Upper lobe of left lung (tissue), 6 donors: ENCODE measurements at places on chromosomes 7 and 10.

DNA sequence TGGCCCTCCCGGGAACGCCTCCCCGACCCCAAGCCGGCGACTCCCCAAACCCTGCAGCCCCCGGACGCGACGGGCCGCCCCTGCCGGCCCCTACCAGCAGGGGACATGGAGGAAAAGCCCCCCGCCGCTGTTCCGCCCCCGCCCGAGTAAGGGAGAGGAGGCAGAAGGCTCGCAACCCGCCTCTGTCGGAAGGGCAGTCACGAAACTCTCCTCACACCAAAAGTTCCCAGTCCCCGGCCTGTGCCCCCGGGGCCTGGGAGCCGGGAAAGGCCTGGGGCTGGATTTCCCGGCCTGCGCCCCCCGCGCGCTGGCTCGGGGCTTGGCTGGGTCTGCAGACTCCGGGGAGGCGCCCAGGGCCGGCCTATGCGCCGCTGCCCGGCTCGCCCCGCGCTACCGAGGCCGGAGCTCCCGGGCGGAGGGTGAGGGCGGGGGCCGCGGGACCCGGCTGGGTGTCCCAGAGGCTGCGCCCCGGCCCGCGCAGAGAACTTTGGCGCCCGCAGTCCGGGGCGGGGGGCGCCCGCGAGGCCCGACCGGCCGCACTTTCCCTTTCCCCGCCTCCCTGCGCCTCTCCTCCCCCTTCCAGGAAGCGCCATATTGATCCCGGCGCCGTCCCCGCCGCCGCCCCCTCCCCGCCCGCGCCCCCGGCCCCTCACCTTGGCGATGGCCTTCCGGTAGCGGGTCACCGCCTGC lies 728 bp downstream of the PARD3 start:
- peaks cover 21% of the 10 kb centered on the region for H3K4me1 ChIP-seq
- DNase-seq = peak; percentile 44
- no peaks in the 10 kb centered on the region for H3K27me3 ChIP-seq
- H3K36me3 ChIP-seq = no peaks in the 10 kb centered on the region
- peak overlapping the region; percentile 95 for H3K27ac ChIP-seq
- H3K4me3 ChIP-seq = peak overlapping the region; percentile 87

GRCh38 chr10:56928714-56929113 lies 567.7 kb upstream of the ZWINT start:
- no peaks in the 10 kb centered on the region for H3K4me1 ChIP-seq
- DNase-seq = no peak
- H3K36me3 ChIP-seq = no peaks in the 10 kb centered on the region

DNA sequence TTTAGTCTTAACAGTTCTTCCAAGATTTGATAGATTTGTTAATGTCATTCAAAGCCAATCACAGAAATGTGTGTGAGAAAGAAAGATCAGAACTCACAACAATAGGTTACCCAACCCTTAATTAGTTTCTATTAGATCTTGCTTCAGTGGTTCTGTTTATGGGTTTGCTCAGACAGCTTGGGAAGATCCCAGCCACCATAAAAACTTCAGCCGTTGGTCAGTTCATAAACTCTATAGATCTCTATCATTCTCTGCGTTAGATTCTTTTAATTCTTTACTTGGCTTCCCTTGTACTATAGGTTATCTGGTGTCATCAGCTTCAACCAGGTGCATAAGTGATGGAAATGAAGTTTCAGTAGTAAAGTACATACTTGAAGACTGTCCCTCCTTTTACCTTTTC lies 54.4 kb downstream of the ZNF277 start:
- no peaks in the 10 kb centered on the region for H3K36me3 ChIP-seq
- no peak overlapping the region for H3K4me3 ChIP-seq
- no peaks in the 10 kb centered on the region for H3K27me3 ChIP-seq
- H3K27ac ChIP-seq = no peak overlapping the region
- DNase-seq = no peak
- peaks cover 21% of the 10 kb centered on the region for H3K4me1 ChIP-seq

DNA sequence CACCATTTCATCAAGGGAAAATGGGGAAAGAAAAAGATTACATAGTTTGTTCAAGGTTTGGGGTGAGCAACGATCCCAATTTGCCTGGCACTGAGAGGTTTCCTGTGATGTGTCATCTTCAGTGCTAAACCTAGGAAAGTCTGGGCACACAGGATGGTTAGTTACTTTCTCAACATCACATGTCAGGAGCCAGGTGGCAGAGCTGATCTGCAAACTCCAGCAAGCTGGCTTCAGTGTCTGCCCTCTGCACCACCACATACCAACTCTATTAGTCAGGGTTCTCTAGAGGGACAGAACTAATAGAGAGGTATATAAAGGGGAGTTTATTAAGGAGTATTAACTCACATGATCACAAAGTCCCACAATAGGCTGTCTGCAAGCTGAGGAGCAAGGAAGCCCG lies 11.3 kb downstream of the ADAM12 start:
- H3K27ac ChIP-seq = no peak overlapping the region
- no peaks in the 10 kb centered on the region for H3K4me1 ChIP-seq
- no peak for DNase-seq
- H3K4me3 ChIP-seq = no peak overlapping the region
- no peaks in the 10 kb centered on the region for H3K27me3 ChIP-seq

GRCh38 chr10:13613519-13613918 lies 26.8 kb downstream of the PRPF18 start:
- no peaks in the 10 kb centered on the region for H3K4me1 ChIP-seq
- no peak overlapping the region for H3K4me3 ChIP-seq
- H3K27me3 ChIP-seq = no peaks in the 10 kb centered on the region
- no peak overlapping the region for H3K27ac ChIP-seq
- no peak for DNase-seq
- peaks cover 26% of the 10 kb centered on the region for H3K36me3 ChIP-seq

- DNase-seq = no peak
- H3K27me3 ChIP-seq = no peaks in the 10 kb centered on the region
- no peak overlapping the region for H3K27ac ChIP-seq
- H3K36me3 ChIP-seq = no peaks in the 10 kb centered on the region
- peaks cover 8% of the 10 kb centered on the region for H3K4me1 ChIP-seq
- H3K4me3 ChIP-seq = no peak overlapping the region
Measured at GRCh38 chr10:92142512-92142911, 148.4 kb downstream of the CPEB3 start.

GRCh38 chr10:72392571-72392970 lies 37.9 kb upstream of the DNAJB12 start:
- H3K27ac ChIP-seq = no peak overlapping the region
- no peak overlapping the region for H3K4me3 ChIP-seq
- no peak for DNase-seq
- peaks cover 4% of the 10 kb centered on the region for H3K4me1 ChIP-seq

- H3K27ac ChIP-seq = no peak overlapping the region
- peaks cover 13% of the 10 kb centered on the region for H3K36me3 ChIP-seq
- DNase-seq = no peak
Measured at GRCh38 chr10:31528831-31529230, 209.8 kb downstream of the ZEB1 start.

DNA sequence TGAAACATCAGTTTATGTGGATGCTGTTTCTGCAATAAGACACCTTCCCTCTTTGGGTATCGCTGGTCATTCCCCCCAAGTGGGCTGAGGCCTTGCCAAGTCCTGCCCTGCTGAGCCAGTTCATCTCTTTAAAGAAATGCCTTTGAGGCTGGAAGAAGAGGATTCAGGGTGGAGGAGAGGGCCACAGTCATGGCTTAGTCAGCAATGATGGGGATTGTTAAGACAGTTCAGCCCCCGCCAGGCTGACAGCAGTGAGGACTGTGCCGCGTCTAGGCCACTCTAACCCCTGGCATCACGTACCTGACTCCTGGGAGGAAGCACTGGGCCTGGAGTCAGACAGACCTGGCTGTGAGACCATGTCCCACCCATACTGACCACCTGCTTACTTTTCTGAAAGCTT lies 48.3 kb downstream of the PNLIPRP2 start:
- no peak overlapping the region for H3K27ac ChIP-seq
- no peak overlapping the region for H3K4me3 ChIP-seq
- DNase-seq = no peak
- H3K4me1 ChIP-seq = peaks cover 9% of the 10 kb centered on the region
- no peaks in the 10 kb centered on the region for H3K36me3 ChIP-seq

GRCh38 chr7:80530136-80530535 lies 18.3 kb upstream of the GNAT3 start:
- no peak overlapping the region for H3K27ac ChIP-seq
- no peak overlapping the region for H3K4me3 ChIP-seq
- H3K27me3 ChIP-seq = no peaks in the 10 kb centered on the region
- no peaks in the 10 kb centered on the region for H3K4me1 ChIP-seq
- no peaks in the 10 kb centered on the region for H3K36me3 ChIP-seq
- DNase-seq = no peak

GRCh38 chr7:81674431-81674830 lies 95.4 kb downstream of the HGF start:
- no peaks in the 10 kb centered on the region for H3K27me3 ChIP-seq
- no peak overlapping the region for H3K27ac ChIP-seq
- H3K36me3 ChIP-seq = no peaks in the 10 kb centered on the region
- H3K4me1 ChIP-seq = no peaks in the 10 kb centered on the region
- no peak for DNase-seq

DNA sequence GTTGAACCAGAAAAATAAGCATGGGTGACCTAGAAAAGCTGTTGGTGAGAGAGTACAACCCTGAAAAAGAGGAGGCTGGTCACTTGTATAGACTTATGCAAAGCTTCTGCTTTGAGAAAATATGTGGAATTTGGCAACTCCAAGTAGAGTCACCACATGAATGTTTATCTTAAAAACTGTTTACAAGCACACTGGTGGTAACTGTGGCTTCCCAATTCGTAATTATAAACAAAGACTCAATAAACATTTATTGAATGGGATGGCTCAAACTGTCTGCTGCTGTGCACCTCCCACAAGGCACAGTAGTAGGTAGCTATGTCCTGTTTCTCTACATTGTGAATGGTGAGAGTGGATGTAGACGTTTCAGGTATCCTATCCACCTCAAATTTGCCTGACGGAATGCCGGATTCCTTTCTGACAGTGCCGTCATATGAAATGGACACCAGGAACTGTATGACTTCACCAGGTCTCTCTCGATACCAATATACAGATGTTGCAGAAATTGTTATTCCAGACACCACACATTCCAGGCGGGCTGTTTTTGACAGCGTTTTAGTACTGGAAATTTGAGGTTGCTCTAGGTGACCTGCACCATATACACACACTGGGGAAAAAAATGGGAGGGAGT lies 43.4 kb upstream of the TARP start:
- DNase-seq = no peak
- no peak overlapping the region for H3K4me3 ChIP-seq
- no peaks in the 10 kb centered on the region for H3K36me3 ChIP-seq
- H3K4me1 ChIP-seq = peaks cover 13% of the 10 kb centered on the region
- H3K27ac ChIP-seq = no peak overlapping the region

DNA sequence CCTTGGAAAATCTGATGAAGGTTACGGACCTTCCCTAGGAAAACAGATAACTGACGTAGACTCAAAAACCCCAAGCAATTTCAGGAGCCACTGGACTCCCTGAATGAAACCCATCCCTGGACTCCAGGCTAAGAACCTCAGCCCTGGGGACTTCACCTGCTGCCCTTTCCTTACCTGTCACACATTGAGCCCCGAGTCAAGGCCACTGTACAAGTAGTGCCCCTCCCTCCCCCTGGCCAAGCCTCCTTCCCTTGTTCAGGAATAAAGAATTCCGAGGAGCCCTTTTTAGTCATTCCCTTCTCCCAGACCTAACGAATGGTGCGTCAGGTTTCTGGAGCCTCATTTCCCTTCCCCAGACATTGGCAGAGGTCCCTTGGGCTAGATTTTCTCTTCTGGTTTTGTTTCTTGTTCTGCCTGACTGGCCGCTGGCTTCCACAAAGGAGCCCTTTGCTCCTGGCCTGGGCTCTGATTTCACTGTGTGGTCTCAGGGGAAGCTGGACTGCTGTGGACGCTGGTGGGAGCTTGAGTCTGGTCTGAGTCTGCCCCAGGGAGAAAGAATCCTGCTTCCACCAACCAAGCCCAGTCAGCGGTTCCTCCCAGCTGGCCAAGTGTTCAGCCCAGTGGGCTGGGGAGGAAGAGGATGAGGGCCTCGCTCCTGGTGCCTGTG lies 31.7 kb downstream of the ZNF775 start:
- H3K4me3 ChIP-seq = no peak overlapping the region
- H3K27me3 ChIP-seq = no peaks in the 10 kb centered on the region
- no peaks in the 10 kb centered on the region for H3K36me3 ChIP-seq
- peaks cover 16% of the 10 kb centered on the region for H3K4me1 ChIP-seq
- no peak overlapping the region for H3K27ac ChIP-seq

- H3K4me1 ChIP-seq = no peaks in the 10 kb centered on the region
- no peak overlapping the region for H3K27ac ChIP-seq
- no peak for DNase-seq
- H3K4me3 ChIP-seq = no peak overlapping the region
- H3K36me3 ChIP-seq = no peaks in the 10 kb centered on the region
Measured at GRCh38 chr7:19674266-19674960, 34.4 kb downstream of the POLR1F start.

DNA sequence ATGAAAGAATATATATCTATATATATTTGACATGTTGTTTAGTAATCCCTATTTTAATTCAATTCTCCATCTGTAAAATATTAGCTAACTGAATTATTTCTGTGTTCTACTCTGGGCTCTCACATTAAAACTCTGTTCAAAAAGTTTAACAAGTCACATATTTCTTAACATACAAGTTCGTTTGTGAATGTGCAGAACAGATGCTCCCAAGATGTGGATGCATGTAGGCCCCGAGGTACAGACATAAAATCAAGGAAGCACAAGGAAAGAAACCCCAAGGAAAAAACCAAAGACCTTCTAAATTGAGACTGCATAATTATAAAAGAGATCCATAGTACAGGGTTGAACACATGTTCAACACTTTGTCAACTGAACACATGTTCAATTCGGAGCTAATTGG lies 175.1 kb downstream of the LRRTM3 start:
- no peak overlapping the region for H3K4me3 ChIP-seq
- DNase-seq = no peak

- no peaks in the 10 kb centered on the region for H3K4me1 ChIP-seq
- H3K27me3 ChIP-seq = no peaks in the 10 kb centered on the region
- peaks cover 90% of the 10 kb centered on the region for H3K36me3 ChIP-seq
Measured at GRCh38 chr7:66642186-66642585, 13.5 kb downstream of the KCTD7 start.

GRCh38 chr7:158382363-158383254 lies 205.0 kb downstream of the PTPRN2 start:
- no peaks in the 10 kb centered on the region for H3K27me3 ChIP-seq
- no peak for DNase-seq
- no peak overlapping the region for H3K4me3 ChIP-seq
- H3K27ac ChIP-seq = no peak overlapping the region
- H3K4me1 ChIP-seq = no peaks in the 10 kb centered on the region
- H3K36me3 ChIP-seq = no peaks in the 10 kb centered on the region

DNA sequence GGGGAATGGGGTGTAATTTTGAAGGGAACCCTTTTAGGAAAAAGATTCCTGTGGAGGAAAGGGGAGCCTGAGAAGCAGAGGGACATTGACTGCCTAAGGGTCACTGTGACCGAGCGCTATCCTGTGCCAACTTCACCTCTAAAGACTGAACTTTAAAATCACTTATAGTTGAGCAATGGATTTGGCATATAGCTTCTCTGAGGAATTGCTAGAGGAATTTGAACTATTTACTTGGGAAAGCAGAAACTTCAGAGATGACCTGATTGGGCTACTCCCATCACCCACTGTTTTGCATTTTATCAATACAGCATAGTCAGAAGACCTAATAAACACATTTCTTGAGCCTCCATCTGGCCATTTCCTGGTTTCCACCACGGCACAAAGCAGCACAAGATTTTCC lies 23.7 kb upstream of the WNT16 start:
- no peak overlapping the region for H3K4me3 ChIP-seq
- no peaks in the 10 kb centered on the region for H3K27me3 ChIP-seq
- H3K36me3 ChIP-seq = no peaks in the 10 kb centered on the region
- DNase-seq = no peak
- no peaks in the 10 kb centered on the region for H3K4me1 ChIP-seq

- no peak overlapping the region for H3K27ac ChIP-seq
- peaks cover 35% of the 10 kb centered on the region for H3K36me3 ChIP-seq
- H3K4me1 ChIP-seq = peaks cover 37% of the 10 kb centered on the region
- peak overlapping the region; percentile 75 for H3K4me3 ChIP-seq
Measured at GRCh38 chr7:149622444-149623210, 125.0 kb upstream of the ZNF746 start.
